CD8-positive, alpha-beta T cell (primary cell): ENCODE measurements at places on chromosomes 5 and 9.

DNA sequence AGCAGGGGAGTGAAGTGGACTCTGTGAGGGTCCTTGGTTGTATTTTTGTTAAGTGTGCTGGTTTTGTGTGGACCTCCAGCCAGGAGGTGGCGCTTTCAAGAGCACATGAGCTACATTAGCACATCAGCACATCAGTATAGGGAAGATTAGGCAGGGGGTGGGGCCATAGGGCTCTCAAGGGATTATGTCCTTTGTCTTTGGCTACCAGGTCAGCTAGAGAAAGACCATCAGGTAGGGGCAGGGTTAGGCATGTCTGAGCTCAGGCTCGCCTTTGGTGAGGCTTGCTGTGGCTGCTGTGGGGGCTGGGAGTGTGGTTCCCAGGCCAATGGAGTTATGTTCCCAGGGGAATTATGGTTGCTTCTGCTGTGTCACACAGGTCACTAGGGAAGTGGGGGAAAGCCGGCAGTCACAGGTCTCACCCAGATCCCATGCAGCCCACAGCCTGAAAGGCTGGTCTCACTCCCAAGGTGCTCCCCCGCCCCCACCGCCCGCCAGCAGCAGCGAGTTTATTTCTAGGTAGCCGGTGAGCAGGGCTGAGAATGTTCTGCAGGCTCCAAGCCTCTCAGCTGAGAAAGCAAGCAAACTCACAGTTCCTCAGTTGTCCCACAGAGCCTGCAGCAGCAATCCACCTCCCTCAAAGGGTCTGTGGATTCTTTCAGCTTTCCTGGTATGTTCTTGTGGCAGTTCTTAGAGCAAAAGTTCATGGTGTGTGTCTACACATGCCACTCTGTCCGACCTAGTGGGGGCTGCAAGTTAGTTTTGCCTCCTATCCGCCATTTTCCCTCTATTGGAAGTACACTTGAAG, 13.7 kb downstream of the OR1J1 start:
- DNase-seq = no peak

DNA sequence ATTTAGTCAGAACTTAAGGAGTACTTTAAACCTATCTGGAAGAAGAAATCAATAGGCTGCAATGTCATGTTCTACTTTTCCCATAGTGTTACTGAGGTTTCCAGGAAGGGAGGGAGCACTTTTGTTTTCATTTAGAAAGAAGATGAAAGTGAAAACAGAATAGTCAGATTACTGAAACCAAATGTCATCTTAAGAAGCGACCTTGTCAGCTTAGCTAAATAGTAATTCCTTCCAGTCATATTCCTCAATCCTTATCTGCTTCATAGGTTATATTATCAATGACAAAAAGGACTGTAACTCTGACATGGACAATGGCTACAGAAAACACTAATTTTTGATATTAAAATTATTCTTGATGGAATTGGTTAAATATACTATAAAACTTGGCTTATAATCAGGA, 27.7 kb downstream of the SAR1B start:
- DNase-seq = no peak

DNA sequence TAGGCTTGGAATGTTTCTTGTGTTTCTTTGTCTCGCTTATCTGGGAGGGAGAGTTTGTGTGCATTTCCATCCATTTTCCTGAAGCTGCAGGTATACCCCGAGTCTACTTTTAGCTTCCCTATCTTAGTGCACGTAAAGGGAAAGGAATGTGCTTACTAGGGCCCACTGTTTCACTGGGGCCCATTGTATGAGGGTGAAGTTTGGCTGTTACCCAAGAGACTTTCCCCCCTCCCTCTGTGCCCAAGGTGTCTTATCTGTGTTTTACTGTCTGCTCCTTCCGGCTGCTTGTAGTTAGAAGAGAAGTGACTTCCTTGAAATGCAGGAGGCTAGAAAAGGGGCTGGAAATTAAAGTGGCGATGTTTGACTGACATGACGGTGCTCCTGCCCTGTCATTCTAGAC, 12.1 kb upstream of the BTNL3 start:
- DNase-seq = no peak

GRCh38 chr9:129575818-129576217, 45.1 kb downstream of the C9orf50 start:
- DNase-seq = no peak

DNA sequence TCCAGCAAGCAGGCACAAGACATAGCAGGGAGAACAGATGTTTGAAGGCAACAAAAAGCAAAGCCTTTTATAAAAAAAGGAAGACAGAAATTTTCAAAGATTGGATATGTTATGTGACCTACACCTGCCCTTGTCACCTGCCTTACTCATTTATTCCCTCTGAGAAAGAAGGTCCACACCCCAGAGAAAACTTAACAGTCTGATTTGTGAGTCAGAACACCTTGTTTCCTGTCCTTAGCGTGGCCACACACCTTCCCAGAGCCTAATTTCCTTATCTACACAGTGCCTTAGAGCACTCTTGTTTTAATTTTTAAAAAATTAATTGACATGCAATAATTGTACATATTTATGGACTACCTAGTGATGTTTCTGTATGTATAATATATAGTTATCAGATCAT, 419.0 kb upstream of the DAB2 start:
- DNase-seq = no peak

DNA sequence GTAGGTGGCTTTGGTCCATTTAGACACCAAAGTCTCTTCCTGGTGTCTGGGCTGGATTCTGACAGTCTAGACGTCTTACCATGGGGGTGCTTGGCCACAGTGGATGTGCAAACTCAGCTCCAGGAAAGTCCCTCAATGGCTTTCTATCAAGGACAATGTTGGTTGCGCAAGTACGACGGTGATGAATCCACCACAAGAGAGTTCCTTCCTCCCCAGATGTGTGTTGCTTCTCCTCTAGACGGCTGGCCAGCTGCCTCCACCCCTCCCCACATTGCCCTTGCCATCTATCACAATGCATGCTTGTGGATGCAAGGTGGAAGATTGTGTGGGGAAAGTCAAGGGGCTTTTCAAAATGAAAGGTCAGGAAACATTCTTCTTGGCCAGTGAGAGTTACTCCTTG, 89.7 kb upstream of the IRX2 start:
- DNase-seq = no peak

- no peak for DNase-seq
Measured at GRCh38 chr9:98811051-98811650, 3.7 kb downstream of the GALNT12 start.

DNA sequence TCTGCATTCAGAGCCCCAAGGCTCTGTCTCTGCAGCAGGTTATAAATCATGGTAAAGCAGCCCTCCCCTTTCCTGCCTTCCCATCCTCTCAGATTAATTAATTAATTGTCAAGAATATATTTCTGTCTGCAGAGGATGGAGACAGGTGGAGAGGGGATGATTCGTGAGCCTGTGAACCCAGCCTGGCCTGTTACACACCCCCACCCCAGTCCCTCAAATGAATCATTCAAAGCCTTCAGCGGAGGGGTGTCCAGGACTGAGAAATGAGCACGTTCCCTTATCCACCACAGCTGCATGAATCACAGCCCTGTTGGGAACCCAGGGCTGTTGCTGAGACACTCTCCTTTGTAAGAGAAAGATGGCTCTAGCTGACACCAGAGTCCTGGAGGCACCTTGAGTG, 56.0 kb downstream of the NIPAL4 start:
- DNase-seq = no peak

DNA sequence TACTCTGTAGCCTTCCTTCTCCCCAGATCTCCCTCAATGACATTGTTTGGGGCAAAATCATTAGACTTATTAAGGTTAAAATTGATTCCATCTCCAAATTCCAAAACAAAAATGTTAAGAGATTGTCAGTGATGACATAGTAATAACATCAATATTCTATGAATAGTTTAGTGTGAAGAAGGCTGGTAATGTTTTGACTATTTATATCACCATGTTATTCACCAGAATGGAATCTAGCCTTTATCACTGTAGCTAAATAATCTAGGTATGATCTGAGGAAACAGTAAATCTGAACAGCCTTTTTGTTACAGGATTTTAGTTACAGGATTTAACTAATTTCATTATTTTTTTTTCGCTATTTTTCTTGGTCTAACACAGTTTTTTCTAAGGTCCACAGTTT, 929 bp upstream of the PLPP6 start:
- DNase-seq = no peak

DNA sequence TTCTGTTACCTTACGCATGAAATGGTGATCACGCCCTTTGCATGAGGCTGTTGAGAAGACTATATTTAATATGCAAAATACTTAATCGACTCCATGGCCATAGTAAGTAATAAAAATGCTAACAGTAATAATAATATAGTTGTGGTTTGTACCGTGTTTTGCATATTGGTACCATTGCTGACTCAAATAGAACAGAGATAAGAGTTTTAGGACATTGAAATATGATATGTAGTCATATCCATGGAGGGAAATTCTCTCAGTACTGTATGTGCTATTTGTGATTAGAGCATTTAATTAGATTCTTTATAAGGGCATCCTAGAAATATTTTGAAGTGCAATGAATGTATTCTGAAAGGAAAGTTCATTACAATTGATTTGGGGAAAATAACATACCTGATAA, 41.9 kb downstream of the CFAP90 start:
- DNase-seq = no peak

GRCh38 chr5:62421414-62421813, 8.9 kb downstream of the IPO11 start:
- DNase-seq = no peak

DNA sequence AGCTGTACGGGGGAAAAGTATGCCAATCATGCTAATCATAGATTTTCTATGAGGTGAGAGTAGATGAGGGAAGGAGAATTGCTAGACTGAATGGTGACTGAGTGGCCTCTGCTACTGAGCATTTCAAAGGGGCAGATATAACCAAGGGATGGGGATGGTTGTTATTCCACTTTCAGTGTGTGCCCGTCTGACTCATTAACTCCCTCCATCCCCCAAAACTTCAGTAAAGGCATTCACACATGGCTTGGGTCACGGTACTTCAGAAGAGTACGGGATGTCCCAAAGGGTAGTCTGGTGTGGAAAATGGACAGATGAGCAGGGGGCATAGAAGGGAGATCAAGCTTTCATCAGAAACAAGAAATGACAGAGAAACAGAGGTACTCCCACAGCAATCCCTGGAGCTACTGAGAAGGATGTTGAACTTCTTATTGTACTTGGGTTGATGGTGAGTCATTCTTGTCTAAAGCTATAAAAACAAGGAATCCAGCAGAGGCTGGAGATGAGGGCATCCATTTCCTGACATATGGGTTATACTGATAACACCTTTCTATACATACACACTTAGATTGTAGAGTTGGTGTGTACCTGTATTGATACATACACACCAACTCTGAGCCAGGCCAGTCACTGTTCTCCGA, 8.9 kb upstream of the TLE4 start:
- no peak for DNase-seq

DNA sequence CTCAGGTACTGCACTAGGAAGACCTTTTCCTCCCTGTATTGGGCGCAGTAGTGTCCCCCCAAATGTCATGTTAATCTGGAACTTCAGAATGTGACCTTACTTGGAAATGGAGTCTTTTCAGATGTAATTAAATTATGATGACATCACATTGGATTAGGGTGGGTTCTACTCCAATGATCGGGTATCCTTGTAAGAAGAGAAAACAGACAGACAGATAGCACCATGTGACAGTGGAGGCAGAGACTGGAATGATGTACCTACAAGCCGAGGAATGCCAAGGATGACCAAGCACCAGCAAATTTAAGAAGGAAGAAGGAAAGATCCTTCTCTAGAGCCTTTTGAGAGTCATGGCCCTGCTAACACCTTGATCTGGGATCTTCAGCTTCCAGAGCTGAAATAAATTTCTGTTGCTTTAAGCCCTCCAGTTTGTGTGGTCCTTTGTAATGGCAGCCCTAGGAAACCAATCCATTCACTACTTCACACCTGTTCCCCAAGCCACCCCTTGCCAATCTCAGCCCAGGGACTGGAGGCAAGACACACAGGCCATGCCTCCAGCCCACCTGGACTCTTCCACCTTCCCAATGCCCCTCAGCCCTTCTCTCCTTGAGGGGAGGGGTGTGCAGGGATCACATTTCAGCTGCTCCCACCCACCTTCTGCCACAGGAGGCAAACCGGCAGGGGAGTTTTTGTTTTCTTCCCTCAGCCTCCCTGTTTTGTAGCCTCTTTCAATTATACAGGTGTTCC, 1.6 kb downstream of the CCNJL start:
- DNase-seq = no peak

GRCh38 chr9:93567271-93567959, 9.0 kb upstream of the PHF2 start:
- no peak for DNase-seq

GRCh38 chr5:153352685-153353219, 137.7 kb upstream of the GRIA1 start:
- DNase-seq = no peak

DNA sequence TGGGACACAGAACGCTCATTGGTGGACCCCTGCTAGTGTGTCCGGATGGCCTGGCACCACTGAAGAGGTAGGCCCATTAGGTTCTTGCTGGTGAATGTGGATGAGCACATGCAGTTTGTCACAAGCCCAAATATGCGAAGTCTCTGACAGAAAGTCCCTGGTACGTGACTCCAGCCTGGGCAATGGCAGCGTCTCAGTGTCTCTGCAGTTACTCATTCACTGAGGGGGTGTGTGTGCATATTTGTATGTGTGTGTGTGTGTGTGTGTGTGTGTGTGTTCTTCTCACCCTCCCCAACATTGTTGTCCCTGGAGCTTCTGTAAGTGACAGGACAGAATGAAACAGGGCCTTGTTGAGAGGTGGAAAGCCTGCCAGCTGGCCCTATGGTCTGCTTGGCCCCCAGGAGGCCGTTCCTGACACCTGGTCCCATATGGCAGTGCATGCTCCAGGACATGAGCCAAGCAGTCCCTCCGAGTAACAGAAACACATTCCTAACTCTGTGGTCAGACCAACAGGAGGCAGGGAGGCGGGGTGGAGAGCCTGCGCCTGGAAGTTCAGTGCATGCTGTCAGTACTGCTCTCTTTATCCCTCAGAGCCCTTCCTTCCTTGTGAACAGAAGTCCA, 169.9 kb downstream of the SLC28A3 start:
- peak; percentile 17 for DNase-seq

GRCh38 chr9:14633148-14633547, 60.1 kb downstream of the ZDHHC21 start:
- DNase-seq = no peak

GRCh38 chr9:133458643-133459312, 1.0 kb upstream of the CACFD1 start:
- DNase-seq = no peak

- peak; percentile 43 for DNase-seq
Measured at GRCh38 chr5:134543820-134544614, 18.5 kb downstream of the JADE2 start.

GRCh38 chr5:140010798-140011197, 32.3 kb downstream of the NRG2 start:
- no peak for DNase-seq

DNA sequence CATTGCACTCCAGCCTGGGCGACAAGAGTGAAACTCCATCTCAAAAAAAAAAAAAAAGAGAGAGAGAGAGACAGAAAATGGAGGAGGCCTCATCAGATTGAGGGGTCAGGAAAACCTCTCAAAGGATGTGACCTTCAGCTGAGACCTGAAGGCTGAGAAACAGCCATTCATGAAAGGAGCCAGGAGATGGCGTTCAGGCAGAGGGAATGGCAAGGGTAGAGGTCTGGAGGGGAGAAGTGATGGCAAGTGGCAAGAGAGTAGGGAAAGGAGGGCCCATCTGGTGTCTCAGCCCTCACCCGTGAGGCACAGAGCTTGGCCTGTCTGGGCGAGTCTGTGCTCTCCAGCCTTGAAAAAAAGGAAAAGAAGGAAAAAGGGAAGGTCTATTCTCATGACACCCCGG, 17.0 kb downstream of the CAMK2A start:
- DNase-seq = peak; percentile 37
